ENCODE measurements at places on chromosomes 4 and X.

GRCh38 chr4:24736066-24736465 lies 59.3 kb upstream of the SOD3 start:
- H3K27me3 ChIP-seq, result 0 out of 2 replicates have a peak, but pooled peaks cover 2% of the 10 kb centered on the region
- peaks cover 2% of the 10 kb centered on the region for H3K4me1 ChIP-seq
- H3K36me3 ChIP-seq, result no peaks in the 10 kb centered on the region
- no peak overlapping the region for H3K4me3 ChIP-seq
- DNase-seq, result peak; percentile 20

DNA sequence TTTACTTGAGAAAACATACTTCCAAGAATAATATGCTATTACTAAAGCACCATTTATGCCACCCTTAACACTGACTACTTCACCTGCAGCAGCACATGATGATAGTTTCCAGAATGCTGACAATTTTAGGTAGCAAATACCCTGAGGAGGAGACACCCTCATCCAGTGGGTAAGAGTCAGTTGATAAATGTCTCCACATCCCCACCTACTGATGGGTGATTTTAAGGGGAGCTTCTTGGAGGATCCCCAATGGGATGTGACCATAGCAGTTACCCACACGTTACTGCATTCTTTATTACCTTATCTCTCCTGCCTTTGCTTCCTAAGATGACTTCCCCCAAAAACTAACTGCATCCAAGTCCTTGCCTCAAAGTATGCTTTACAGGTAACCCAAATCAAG lies 131.2 kb upstream of the SMARCAD1 start:
- H3K27ac ChIP-seq, result no peak overlapping the region
- H3K4me3 ChIP-seq, result no peak overlapping the region
- H3K36me3 ChIP-seq, result no peaks in the 10 kb centered on the region
- no peak for DNase-seq
- H3K4me1 ChIP-seq, result no peaks in the 10 kb centered on the region
- H3K27me3 ChIP-seq, result no peaks in the 10 kb centered on the region

DNA sequence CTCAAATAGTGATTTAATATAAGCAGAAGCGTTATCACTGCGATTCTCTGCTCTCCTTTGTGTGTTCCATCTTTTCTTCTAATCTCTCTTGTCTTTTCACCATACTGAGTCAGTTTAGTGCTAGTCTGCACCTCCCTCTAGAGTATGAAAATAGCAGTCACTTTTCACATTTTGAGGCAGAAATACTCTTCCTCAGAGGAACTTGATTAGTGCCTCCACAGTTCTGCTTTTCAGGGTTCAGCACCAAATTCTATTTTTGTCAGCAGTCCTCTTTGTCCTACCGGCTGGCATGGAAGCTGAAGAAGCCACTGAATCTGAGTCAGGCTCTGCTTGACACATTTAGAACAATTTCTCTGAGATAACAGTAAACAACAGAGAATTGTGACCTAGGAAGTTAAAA lies 49.7 kb upstream of the ANKRD17 start:
- no peaks in the 10 kb centered on the region for H3K27me3 ChIP-seq
- no peak overlapping the region for H3K4me3 ChIP-seq
- peak overlapping the region; percentile 84 for H3K27ac ChIP-seq
- H3K36me3 ChIP-seq, result no peaks in the 10 kb centered on the region
- H3K4me1 ChIP-seq, result peaks cover 4% of the 10 kb centered on the region

DNA sequence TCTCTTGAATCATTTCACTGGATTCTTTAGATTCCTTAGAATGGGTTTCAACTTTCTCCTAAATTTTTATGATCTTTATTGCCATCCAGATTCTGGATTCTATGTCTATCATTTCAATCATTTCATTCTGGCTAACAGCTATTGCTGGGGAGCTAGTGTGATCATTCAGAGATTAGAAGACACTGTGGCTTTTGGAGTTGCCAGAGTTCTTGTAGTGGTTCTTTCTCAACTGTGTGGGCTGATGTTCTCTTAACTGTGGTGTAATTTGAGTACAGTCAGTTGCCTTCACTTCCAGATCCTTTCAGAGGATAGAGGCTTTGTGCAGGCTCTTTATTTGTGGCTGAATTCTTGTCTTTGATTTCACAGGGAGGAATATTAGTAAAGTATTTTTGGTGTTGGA lies 12.1 kb upstream of the CSN2 start:
- H3K27ac ChIP-seq, result no peak overlapping the region
- H3K4me1 ChIP-seq, result no peaks in the 10 kb centered on the region
- H3K4me3 ChIP-seq, result no peak overlapping the region

DNA sequence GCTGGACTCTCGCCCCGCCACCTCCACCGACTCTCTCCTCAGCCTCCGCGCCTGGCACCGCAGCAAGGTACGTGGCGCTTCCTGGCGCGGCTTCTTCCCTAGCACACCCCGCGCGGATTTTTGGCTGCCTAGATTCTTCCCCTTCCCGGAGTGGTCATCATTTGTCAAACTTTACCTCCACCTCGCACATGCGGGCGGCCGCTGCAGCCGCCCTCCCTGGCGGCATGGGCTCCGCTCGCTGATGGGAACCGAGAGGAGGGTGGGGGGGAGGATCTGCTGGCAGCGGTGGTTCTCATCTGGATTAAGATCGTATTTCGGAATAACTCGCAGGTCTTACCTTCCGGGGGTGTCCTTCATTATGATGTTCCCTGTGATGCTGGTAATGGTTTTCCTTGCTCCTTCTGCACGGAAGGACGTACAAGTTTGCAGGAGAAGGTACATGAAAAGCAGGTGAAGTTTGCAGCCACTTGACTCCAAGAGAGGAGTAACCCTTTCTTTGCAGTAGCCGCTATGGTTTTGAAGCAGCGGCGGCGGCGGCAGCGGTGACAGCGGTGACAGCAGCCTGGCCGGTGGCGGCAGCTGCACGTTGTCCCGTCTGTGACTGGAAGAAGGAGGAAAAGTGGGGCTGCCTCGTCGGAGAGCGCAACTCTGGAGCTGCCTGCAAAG lies 2183.9 kb upstream of the TENM3 start:
- peaks cover 12% of the 10 kb centered on the region for H3K27me3 ChIP-seq
- H3K36me3 ChIP-seq, result no peaks in the 10 kb centered on the region
- H3K4me1 ChIP-seq, result no peaks in the 10 kb centered on the region
- no peak overlapping the region for H3K27ac ChIP-seq
- H3K4me3 ChIP-seq, result peak overlapping the region; percentile 41
- DNase-seq, result no peak

DNA sequence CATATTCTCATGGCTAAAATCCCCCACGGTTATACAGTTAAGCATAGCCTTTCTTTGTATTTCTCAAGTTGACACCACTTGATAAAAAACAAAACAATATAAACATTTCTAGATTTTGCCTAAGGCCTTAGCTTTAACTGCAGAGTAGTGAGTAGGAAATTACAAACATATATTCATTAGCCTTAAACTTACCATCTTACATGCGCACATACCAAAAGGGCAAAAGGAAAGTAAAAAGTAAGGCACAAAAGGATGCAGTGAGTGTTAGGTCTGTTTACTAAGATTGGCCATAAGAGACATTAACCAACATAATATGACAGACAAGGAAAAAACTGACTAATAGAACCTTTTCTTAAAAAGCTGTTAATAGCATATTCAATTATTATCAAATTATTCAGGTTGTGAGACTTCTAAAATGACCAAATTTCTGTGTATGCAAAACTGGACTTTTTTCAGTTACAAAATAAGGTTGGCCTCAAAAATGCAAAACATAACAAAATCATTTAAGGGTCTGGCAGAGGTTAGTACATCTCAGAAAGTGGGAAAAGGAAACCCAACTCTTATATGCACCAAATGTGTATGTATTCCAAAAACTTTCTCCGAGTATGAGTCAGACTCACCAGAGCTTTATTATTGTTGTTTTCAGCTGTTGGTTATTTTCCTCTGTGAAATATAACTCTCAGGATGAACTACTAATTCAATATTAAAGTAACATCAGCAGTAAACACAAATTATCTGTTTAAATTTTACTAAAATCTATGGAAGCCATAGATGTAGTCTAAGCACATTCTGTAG lies 39.9 kb downstream of the SEPSECS start:
- DNase-seq, result no peak
- no peaks in the 10 kb centered on the region for H3K27me3 ChIP-seq
- no peak overlapping the region for H3K4me3 ChIP-seq
- H3K27ac ChIP-seq, result no peak overlapping the region
- no peaks in the 10 kb centered on the region for H3K36me3 ChIP-seq

- peaks cover 59% of the 10 kb centered on the region for H3K27me3 ChIP-seq
- no peak overlapping the region for H3K4me3 ChIP-seq
- no peak for DNase-seq
- H3K4me1 ChIP-seq, result no peaks in the 10 kb centered on the region
- no peaks in the 10 kb centered on the region for H3K36me3 ChIP-seq
These were observed 83.3 kb downstream of the SORCS2 start for GRCh38 chr4:7275490-7276154.

GRCh38 chrX:19174401-19175025 lies 52.2 kb upstream of the ADGRG2 start:
- H3K4me1 ChIP-seq, result no peaks in the 10 kb centered on the region
- no peaks in the 10 kb centered on the region for H3K36me3 ChIP-seq
- no peaks in the 10 kb centered on the region for H3K27me3 ChIP-seq
- DNase-seq, result peak; percentile 48
- no peak overlapping the region for H3K4me3 ChIP-seq

DNA sequence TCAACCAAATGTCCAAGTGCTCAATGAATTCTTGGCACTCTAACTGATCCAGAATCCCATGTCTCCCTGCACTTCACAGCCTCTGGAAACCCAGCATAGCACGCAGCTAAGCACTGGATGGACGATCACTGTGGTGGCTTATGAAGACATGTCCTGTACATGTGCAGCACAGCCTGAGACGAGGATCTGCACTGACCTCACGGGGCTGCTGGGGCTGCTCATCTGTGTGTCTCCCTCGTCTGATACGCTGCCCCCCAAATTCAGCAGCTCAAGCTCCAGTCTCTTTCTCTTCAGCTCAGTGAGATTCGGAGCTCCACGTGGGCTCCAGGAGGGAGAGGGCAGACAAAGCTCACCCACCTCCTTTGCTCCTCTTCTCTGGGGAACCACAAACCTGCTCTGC lies 126.9 kb downstream of the CPZ start:
- no peaks in the 10 kb centered on the region for H3K27me3 ChIP-seq
- no peaks in the 10 kb centered on the region for H3K4me1 ChIP-seq
- no peak for DNase-seq
- no peak overlapping the region for H3K4me3 ChIP-seq
- H3K27ac ChIP-seq, result no peak overlapping the region
- H3K36me3 ChIP-seq, result no peaks in the 10 kb centered on the region

GRCh38 chr4:25928379-25929297 lies 14.6 kb downstream of the SMIM20 start:
- peak; percentile 47 for DNase-seq
- no peaks in the 10 kb centered on the region for H3K36me3 ChIP-seq
- H3K27me3 ChIP-seq, result no peaks in the 10 kb centered on the region
- H3K4me3 ChIP-seq, result no peak overlapping the region
- H3K4me1 ChIP-seq, result peaks cover 4% of the 10 kb centered on the region

- no peaks in the 10 kb centered on the region for H3K4me1 ChIP-seq
- no peak for DNase-seq
- H3K36me3 ChIP-seq, result no peaks in the 10 kb centered on the region
- no peaks in the 10 kb centered on the region for H3K27me3 ChIP-seq
- no peak overlapping the region for H3K4me3 ChIP-seq
These were observed 466.1 kb downstream of the ADGRL3 start for GRCh38 chr4:61666244-61666643.

- no peaks in the 10 kb centered on the region for H3K4me1 ChIP-seq
- H3K36me3 ChIP-seq, result no peaks in the 10 kb centered on the region
- no peak for DNase-seq
- peak overlapping the region; percentile 17 for H3K4me3 ChIP-seq
- H3K27ac ChIP-seq, result no peak overlapping the region
These were observed 137.7 kb upstream of the ZIC3 start for GRCh38 chrX:137428221-137428661.

GRCh38 chr4:142596121-142596520 lies 250.0 kb downstream of the INPP4B start:
- no peak for DNase-seq
- H3K27ac ChIP-seq, result no peak overlapping the region
- H3K4me3 ChIP-seq, result no peak overlapping the region
- no peaks in the 10 kb centered on the region for H3K36me3 ChIP-seq

DNA sequence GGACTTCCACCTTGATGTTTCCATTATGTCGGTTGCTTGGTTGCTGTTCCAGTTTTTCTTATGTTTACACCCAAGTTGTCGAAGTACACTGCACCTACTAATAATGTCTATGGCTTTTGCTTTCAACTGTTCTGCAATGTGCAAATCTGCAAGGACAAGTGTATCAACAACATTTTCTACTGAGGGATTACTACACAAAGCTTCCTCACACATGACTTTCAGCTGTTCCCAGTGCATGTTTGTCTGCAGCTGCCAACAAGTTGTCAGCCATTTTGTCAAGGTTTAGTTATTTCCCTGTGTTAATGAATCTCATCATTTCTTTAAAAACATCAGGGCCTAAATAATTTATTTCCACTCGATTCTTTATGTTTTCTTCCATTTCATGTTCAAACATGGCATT lies 45.4 kb upstream of the UGT2A3 start:
- no peak for DNase-seq
- H3K27ac ChIP-seq, result no peak overlapping the region
- H3K4me1 ChIP-seq, result no peaks in the 10 kb centered on the region
- no peak overlapping the region for H3K4me3 ChIP-seq

DNA sequence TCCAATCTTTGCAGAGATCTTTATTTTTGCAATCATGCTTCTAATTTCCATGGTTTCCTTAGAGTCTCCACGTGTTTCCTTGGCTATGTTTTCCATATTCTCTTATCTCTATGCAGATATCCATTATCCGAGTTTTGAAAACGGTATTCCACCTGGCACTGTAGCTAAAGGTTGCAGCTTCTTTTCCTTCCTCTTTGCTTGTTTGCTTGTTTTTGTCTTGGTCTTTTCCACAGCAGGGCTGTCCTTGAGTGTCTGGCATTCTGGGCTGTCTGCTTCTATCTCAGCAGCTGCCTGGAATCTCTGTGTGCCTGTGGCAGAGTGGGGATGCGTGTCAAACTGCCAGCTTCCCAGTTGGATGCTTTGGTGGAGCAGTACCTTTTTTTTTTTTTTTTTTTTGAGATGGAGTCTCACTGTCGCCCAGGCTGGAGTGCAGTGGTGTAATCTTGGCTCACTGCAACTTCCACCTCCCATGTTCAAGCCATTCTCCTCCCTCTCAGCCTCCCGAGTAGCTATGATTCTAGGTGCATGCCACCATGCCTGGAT lies 46.9 kb downstream of the WFS1 start:
- H3K27ac ChIP-seq, result no peak overlapping the region
- H3K27me3 ChIP-seq, result peaks cover 18% of the 10 kb centered on the region
- H3K4me1 ChIP-seq, result no peaks in the 10 kb centered on the region
- no peak for DNase-seq
- H3K4me3 ChIP-seq, result no peak overlapping the region
- H3K36me3 ChIP-seq, result no peaks in the 10 kb centered on the region

- no peaks in the 10 kb centered on the region for H3K36me3 ChIP-seq
- no peaks in the 10 kb centered on the region for H3K4me1 ChIP-seq
- no peak overlapping the region for H3K4me3 ChIP-seq
These were observed 138.7 kb downstream of the INPP4B start for GRCh38 chr4:142707401-142707800.

All from IMR-90 (cell line).